CD4-positive, alpha-beta memory T cell (primary cell): ENCODE measurements at places on chromosomes 11 and 22.

DNA sequence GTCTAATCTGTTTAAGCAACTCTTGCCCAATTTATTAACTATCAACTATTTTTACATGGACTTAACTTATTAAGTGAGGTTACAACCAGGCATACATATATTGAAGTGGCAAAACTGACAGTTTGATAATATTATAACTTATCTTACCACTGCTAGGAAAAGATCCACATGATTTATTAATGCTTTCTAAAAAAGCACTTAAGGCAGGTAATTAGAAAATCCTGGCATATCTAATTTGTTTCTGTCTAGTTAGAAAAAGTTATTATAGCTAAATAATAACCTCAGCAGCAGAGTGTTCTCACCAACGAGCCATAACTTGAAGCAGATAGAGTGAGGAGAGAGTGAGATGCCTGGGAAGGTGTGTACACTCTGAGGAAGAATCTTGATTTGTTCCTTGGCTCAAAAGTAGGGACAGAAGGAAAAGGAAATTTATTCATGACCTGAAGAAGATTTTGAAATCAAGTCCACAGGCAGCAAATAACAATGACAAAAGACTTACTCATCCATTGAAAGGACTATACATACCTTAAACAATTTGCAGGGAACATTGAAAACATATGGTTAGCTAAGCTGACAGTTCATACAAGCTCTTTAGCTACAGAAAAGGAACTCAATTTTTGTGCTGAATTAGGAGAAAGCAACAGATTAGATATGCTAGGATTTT, 7.1 kb upstream of the MUC15 start:
- DNase-seq: no peak

- DNase-seq: no peak
Observed at GRCh38 chr11:67032830-67033551, 10.1 kb downstream of the SYT12 start.

DNA sequence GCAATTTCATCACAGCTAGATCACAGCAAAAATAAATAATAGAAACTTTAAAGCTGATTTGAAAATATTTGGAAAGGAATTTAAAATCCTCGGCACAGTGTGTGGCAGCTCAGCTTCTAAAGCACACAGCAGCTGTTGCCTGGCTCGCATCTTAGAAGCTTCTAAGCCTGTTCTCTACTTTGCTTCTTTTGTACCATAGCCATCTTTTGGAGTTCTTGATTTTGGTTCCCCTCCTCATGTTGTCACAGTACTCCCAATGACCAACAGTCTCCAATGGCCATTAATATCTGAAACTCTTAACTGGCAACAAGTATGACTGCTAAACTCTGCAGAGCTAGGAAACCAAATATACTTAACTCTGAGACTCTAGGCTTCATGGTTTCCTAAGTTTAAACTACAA, 28.8 kb downstream of the CHKA start:
- no peak for DNase-seq

DNA sequence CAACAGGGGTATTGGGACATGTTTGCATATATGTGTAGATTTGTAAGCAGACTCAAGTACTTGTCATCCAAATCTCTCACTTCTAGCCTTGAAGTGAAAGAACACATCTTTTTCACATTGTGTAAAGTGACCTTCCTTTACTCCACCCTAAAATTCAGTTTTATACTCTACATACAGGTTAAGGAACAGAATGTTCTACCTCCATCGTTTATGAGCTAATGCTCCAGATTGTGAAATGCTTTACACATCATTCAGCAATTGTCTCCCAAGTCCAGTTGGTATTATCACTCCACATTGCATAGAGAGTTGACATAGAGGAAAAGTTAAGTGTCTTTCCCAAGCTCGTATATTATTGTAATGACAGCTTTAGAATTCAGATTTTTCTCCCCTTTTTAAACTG, 46.1 kb upstream of the BLID start:
- no peak for DNase-seq

GRCh38 chr22:25176175-25176574, 23.5 kb upstream of the CRYBB3 start:
- DNase-seq: no peak

GRCh38 chr22:31707519-31707918, 42.4 kb downstream of the PRR14L start:
- no peak for DNase-seq

DNA sequence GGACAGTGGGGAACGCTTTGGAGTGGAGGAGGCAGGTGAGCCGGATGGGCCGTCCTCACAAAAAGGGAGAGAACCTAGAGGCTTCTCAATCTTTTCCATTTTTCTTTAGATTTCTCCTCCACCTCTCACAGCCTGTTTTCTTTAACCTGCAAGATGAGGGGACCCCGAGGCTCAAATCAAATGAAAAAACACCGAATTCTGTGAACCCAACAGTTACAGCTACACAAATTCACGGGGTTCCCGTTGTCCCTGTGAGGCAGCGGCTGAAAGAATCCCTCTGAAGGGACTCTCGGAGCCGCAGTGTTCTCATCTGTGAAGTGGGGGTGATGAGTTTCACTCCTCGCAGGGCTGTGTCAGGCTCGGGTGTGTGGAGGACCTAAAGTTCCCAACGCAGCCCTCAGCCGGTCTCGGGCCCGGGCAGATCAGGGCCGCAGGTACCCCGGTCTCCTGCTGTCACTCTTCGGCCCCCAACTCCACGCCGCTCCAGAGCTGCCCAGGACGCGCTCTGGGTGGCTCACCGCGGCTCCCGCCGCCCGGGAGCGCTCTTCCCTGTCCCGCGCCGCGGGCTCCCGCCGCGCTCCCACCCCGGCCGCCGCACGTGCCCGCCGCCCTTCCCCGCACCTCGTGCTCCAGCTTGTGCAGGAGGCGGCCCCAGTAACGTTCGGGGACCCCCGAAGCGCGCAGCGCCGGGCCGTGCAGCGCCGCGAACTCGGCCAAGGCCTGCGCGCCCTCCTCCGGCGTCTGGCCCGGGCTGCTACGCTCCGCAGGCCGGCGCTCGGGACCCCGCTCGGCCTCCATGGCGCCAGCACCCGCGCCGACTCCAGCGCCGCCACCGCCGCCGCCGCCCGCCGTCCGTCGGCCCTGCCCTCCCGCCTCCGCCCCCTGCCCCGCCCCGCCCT, at the start of gene TTLL12:
Gene TTLL12 (minus strand): TSS at position 863 of the 899 bp plus-strand sequence. CDS start 65 bp downstream, at position 798.
- peak; percentile 72 for DNase-seq

DNA sequence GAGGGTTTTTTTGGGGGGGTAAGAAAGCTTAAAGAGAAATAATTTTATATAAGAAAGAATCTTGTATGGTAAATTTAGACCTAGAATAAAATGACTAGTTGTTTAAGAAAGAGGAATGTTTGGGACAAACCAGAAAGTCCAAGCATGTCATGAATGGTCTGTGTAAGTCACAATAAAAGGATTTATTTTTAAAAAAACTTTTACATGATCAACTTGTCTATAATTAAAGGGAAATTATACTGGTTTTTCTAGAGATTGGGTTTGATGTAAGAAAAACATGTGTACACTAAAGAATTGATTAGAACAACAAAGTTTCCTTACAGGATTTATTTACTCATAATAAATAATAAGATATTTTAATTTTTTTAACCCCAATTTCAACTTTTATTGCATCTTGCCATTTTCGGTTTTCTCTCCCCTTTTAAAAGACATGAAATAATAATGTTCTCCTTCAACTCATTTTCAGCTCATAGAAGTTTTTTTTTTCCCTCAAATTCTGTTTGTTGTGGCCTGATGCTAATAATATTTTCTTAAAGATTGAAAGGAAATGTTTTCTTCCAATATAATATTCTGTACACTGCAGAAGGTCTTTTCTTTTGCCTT, 35.4 kb upstream of the INCENP start:
- no peak for DNase-seq

- DNase-seq: no peak
Observed at GRCh38 chr22:19181786-19182471, 3.4 kb upstream of the SLC25A1 start.

- no peak for DNase-seq
Observed at GRCh38 chr11:44229624-44230023, 80.3 kb downstream of the ALX4 start.

GRCh38 chr22:22866381-22867111, 21.1 kb upstream of the IGLL5 start:
- no peak for DNase-seq

- peak; percentile 71 for DNase-seq
Observed at GRCh38 chr22:30802202-30803166, 107.8 kb downstream of the OSBP2 start.

GRCh38 chr22:32216911-32217310, 12.0 kb upstream of the RFPL2 start:
- no peak for DNase-seq

- DNase-seq: no peak
Observed at GRCh38 chr11:101470881-101471520, 112.8 kb downstream of the TRPC6 start.
